ENCODE measurements at places on chromosomes 13 and 19. TPM values are rescaled to one million over a fixed set of nuclear protein-coding genes. Genes with fewer than 3 reads are reported as not detected.

DNA sequence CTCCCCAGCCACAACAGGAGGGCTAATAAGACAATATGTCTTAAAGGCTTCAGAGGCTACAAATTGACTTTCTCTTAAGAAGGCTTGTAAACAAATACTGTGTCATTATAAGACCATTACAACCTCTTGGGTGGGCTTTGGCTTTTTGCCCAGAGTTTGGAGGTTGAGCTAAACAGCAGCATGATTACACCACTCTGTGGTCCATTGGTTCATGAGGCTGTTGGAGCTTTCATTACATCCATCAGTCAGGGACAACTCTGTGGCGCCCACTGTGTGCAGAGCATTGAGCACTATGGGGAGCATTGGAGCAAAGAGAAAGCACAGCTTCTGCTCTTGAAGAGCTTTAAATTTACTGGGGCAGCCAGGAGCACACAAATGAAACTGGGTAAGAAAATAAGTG lies 75.9 kb downstream of the TNFSF11 start:
- H3K27me3 ChIP-seq = no peaks in the 10 kb centered on the region
- no peaks in the 10 kb centered on the region for H3K36me3 ChIP-seq
- no peak for DNase-seq
- no peaks in the 10 kb centered on the region for H3K4me1 ChIP-seq

DNA sequence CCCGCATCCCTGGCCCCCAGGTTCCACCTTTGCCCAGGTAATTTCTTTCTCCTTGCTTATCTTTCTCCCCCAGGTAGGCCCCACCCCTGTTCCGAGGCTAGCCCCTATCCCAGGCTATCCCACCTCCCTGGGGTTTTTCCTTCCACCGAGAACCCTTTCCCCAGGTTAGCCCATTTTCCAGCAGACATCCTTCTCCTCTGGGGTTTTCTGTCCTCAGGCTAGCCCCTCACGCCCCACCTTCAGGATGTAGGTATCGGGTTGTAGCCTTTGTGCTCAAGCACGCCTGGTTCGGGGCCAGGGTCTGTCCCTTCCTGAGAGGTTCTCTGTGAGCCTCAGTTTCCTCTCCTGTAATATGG lies 837 bp downstream of the FSD1 start:
- DNase-seq = peak; percentile 70
- no peaks in the 10 kb centered on the region for H3K4me1 ChIP-seq
- H3K4me3 ChIP-seq = peak overlapping the region; percentile 51
- no peaks in the 10 kb centered on the region for H3K27me3 ChIP-seq

The NRTN gene
- total RNA-seq = 4.0 TPM

GRCh38 chr19:2097203-2097885 lies 629 bp downstream of the IZUMO4 start:
- DNase-seq = no peak
- no peaks in the 10 kb centered on the region for H3K27me3 ChIP-seq
- 0 out of 2 replicates have a peak overlapping the region, but pooled peaks have one; percentile 66 for H3K27ac ChIP-seq
- peak overlapping the region; percentile 67 for H3K4me3 ChIP-seq

The SIRT2 gene
- total RNA-seq = 8.2 TPM

DNA sequence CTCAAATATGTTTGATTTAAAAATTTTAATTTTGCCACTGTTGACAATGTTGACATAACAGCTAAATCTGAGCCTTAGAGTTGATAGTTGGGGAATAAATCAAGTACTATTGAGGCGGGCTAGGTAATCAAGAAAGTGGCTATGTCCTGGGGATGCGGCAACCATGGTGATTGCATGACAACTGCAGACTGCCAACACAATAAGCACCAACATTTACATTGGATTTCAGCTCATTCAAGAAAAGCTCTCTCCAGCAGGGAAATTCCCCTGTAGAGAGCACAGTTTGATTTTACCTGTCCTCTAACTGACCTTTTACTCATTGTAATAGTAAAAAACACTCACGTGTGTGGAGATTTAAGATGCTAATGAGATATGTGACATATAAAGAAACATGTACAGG lies 63.1 kb downstream of the ZNF100 start:
- peak; percentile 88 for DNase-seq
- H3K4me3 ChIP-seq = no peak overlapping the region
- peak overlapping the region; percentile 96 for H3K27ac ChIP-seq
- H3K36me3 ChIP-seq = no peaks in the 10 kb centered on the region

DNA sequence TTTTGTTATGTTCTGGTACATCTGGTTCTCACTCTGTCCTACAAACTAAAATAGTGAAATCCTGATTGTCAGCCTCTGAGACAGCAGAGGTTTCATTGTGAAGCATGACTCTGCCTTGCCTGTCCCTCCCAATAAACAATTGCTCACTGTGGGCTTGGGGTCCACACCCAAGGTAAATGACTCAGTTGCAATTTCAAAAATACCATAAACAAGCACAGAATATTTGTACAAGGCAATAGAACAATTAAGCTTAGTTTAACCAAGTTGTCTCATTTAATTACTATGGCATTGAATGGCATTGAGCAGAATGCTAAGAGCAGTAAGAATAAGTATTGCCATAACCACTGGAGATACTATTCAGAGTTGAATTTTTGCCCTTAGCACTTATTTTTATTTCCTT lies 353.6 kb downstream of the SPRY2 start:
- no peak overlapping the region for H3K27ac ChIP-seq
- no peak for DNase-seq
- H3K4me3 ChIP-seq = no peak overlapping the region
- H3K27me3 ChIP-seq = no peaks in the 10 kb centered on the region
- H3K4me1 ChIP-seq = no peaks in the 10 kb centered on the region

- no peaks in the 10 kb centered on the region for H3K27me3 ChIP-seq
- no peak overlapping the region for H3K27ac ChIP-seq
- H3K4me1 ChIP-seq = no peaks in the 10 kb centered on the region
- DNase-seq = no peak
- no peak overlapping the region for H3K4me3 ChIP-seq
- H3K36me3 ChIP-seq = no peaks in the 10 kb centered on the region
These were observed 10.5 kb upstream of the NTN5 start for GRCh38 chr19:48683349-48683748.

GRCh38 chr13:44760434-44760833 lies 184.3 kb upstream of the TSC22D1 start:
- H3K27ac ChIP-seq = no peak overlapping the region
- no peaks in the 10 kb centered on the region for H3K4me1 ChIP-seq
- H3K4me3 ChIP-seq = no peak overlapping the region
- DNase-seq = no peak
- H3K36me3 ChIP-seq = no peaks in the 10 kb centered on the region
- no peaks in the 10 kb centered on the region for H3K27me3 ChIP-seq

The ZNF708 gene
- 53.2 TPM for total RNA-seq

All from GM23338 (cell line).